ENCODE measurements at places on chromosomes 13 and 19.
A peak's percentile ranks its signal among the peaks of the same experiment; 100 is the strongest.

DNA sequence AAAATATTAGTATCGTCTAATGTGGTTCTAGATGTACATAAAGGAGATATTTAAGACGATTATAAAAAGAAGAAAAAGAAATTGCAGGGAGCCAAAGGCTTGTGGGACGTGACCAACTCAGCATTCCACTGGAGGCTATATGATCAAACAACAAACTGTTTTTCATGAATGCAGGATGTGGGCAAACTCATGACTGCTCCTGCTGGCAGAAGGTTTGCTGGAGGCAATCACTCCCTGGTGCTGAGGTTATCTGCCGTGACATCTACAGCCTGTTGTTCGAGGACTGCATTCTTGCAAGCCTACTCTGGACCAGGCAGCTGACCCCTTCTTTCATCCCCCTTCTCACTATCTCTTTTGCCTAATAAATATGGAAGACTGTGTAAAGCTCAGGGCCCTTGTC lies 518.1 kb downstream of the UQCRFS1 start:
- DNase-seq: no peak

DNA sequence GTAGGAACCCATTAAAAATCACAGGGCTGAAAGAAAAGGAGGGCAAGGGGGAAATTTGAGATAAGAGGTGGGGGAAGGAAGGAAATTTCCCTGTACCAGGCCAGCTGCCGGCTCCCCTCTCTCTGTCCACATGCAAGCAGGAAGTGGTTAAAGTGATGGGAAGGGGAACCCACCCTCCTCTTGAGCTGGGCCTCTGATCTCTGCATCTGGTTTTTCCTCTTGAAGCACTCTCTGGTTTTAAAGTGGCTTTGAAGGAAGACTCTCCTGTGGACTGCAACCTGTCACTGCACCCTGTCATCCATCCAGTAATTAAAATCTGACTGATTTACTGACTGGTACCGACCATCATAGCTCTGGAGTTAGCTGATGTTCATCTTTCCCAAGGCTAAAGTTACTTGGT lies 239.6 kb downstream of the TSHZ3 start:
- no peak for DNase-seq

DNA sequence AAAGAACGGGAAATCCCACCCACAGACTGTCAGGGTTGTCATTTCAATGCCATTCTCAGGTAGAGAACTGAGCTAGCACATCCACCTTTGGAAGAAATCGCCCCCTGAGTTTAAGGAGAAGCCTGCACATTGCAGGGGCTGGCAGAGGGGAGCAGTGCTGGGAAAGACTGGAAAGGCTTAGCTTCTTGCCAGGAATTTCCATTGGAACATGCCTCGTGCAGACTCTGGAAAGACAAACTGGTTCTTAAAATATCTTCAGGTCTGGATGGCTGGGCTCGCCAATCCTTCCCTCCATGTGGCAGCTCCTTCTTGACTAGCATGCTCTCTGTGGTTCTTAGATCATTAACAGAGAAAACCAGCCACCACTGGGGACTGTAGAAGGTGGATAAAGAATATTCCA lies 414.1 kb downstream of the TSHZ3 start:
- DNase-seq: no peak

- no peak for DNase-seq
These were observed 28.1 kb downstream of the MPND start for GRCh38 chr19:4371247-4372164.

GRCh38 chr13:80677227-80677626 lies 336.3 kb upstream of the SPRY2 start:
- no peak for DNase-seq

GRCh38 chr19:4256563-4256962 lies 9.7 kb downstream of the YJU2 start:
- no peak for DNase-seq

- peak; percentile 85 for DNase-seq
These were observed 33.9 kb upstream of the CEACAM21 start for GRCh38 chr19:41541990-41542584.

DNA sequence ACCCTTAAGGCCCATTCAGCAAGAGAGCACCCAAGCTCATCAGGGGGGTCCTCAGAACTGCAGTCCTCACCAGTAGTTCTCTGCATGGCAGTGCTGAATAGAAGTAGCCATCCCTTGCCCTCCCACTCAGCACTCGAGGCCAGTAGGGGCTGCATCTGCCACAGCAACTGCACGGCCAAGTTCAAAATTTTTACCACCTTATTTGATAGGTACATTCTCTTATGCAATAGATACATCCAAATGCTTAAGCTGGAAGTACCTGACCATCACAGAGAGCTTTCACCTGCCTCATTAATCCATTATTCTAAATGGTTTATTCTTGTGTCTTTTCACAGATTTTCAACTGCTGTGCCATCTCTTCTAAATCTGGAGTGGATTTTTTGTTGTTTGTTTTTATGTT lies 1307.4 kb downstream of the SLITRK5 start:
- DNase-seq: no peak

GRCh38 chr13:36778083-36778671 lies 40.8 kb upstream of the RFXAP start:
- DNase-seq: no peak

GRCh38 chr19:48928164-48929025 lies 5.1 kb upstream of the DHDH start:
- DNase-seq: no peak

DNA sequence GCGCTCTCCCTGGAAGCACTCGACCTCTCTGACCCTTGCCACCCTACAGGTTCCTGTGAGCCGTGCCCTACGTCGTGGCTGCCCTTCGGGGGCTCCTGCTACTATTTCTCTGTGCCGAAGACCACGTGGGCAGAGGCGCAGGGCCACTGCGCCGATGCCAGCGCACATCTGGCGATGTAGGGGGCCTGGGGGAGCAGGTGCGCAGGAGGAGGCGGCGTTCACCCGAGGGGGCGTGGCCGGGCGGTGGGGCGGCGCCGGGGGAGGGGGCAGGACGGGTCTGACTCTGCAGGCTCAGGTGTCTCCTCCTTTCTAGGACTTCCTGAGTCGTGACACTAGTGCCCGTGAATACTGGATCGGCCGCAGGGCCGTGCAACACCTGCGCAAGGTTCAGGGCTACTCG lies 26.4 kb downstream of the CLEC4M start:
- DNase-seq: peak; percentile 35

DNA sequence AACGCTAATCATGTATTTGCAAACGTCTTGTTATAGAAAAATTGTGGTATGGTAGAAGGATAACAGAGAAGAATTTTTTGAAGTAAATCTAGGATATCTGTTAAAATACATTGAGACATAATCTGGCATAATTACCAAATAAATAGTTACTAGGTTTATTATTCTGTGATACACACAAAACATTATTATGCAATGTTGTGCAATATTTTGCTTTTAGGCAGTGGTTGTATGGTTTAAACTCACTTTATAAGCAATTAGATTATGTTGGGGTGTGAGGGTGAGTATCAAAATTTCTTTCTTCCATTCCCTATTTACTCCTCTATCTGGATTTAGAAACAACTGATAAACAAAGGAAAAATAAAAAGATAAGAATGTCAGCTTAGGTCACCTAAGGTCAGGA lies 385.6 kb downstream of the SLITRK6 start:
- no peak for DNase-seq

GRCh38 chr19:46181388-46181779 lies 33.3 kb downstream of the IGFL2 start:
- DNase-seq: peak; percentile 28

GRCh38 chr19:2680808-2681207 lies 21.7 kb downstream of the GNG7 start:
- DNase-seq: no peak

DNA sequence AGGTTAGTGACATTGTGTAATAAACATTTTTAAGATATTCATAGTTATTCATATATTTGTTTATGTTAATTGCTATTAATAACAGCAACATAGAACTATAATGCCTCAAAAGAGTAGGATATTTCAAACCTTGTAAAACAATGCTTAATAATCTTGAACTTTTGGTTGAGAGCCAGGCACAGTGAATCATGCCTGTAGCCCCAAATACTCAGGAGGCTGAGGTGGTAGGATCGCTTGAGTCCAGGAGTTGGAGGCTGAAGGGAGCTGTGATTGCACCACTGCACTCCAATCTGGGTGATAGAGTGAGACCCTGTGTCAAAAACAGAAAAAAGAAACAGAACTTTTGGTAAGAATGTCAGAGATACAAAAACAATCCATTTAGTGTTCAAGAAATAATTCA lies 213.9 kb upstream of the SLITRK1 start:
- DNase-seq: no peak

- DNase-seq: no peak
These were observed 86.5 kb downstream of the TNFSF11 start for GRCh38 chr13:42660333-42660965.

DNA sequence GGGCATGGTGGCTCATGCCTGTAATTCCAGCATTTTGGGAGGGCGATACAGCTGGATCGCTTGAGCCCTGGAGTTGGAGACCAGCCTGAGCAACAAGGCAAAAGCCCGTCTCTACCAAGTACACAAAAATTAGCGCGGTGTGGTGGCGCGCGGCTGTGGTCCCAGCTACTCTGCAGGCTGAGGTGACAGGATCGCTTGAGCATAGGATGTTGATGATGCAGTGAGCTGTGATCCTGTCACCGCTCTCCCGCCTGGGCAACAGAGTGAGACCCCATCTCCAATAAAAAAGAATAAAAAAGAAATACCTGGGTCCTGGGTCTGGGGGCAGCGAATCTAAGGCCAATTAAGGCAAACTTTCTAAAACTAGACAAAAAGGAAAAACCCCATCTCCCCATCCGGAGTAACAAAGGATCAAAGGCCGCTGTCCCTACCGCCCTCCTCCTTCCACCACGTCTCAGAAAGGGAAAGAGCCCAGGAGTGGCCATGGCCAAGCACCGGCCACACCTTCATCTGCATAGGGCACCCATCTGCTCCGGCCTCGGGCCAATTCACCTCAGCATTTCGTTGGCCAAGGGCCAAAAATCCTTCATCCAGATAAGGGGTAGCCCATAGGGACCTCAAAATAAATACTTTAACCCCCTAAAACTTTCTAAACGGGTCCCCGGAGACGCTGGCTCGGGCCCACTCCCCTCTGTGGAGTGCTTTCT lies 851 bp downstream of the ZNF320 start:
- DNase-seq: no peak

DNA sequence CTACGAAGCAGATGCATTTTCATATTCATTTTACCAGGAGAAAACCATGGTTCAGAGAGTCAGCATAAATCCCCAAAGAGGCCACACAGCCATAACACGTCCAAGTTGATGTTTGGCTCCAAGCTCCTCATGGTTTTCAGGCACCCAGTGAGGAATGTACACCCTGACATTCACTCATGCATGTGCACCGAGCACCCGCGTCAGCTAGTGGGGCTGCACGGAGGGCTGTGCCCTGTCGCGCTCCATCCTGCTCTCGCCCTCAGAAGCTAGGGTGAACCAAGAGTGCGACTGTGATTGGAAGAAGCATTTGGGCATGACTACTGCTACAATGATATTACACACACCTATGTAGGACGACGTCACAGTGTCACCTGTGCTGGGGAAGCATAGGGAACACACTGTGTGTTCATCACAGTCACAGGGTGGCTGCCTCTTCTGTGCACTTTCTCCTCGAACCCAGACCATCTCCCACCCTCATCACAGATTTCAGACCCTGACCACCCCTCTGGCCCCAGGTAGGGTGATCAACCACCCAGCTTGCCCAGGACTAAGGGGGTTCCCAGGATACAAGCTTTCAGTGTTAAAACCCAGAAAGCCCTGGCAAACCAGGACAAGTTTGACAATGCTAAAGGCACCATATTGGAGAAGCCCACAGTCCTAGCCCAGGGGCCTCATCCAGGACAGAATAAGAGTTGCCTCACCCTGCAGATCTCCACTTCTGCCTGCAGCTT lies 148.6 kb upstream of the ZNF507 start:
- DNase-seq: no peak

GRCh38 chr19:45408830-45409556 lies 2.5 kb downstream of the POLR1G start:
- no peak for DNase-seq

DNA sequence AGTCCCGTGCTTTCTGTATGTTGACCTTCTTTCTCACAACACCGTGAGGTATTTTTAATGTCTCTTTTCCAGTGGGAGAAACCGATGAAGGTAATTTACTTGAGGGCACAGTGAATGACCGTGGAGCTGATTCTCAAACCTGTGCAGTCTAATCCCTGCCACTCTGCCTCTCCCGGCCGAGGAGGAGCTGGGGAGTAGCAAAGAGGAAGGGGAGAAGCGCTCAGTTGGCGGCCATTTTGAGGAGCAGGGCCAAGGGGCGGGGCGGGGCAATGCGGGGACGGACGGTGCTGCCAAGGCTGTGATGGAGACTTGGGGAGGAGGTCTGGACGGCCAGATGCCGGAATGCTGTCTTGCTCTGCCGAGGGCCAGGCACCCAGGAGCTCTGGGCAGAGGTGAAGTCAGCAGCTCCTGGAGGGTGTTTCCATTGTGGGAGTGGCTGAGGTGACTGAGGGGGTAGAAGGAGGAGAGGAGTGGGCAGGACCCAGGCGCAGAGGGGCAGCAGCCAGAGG lies 12.4 kb upstream of the RANBP3 start:
- no peak for DNase-seq

GRCh38 chr13:38693641-38694040 lies 6.8 kb downstream of the FREM2 start:
- DNase-seq: no peak

- DNase-seq: no peak
These were observed 1342.6 kb upstream of the SPRY2 start for GRCh38 chr13:81683521-81683920.

- DNase-seq: no peak
These were observed 105.0 kb downstream of the IER2 start for GRCh38 chr19:13255041-13255718.

DNA sequence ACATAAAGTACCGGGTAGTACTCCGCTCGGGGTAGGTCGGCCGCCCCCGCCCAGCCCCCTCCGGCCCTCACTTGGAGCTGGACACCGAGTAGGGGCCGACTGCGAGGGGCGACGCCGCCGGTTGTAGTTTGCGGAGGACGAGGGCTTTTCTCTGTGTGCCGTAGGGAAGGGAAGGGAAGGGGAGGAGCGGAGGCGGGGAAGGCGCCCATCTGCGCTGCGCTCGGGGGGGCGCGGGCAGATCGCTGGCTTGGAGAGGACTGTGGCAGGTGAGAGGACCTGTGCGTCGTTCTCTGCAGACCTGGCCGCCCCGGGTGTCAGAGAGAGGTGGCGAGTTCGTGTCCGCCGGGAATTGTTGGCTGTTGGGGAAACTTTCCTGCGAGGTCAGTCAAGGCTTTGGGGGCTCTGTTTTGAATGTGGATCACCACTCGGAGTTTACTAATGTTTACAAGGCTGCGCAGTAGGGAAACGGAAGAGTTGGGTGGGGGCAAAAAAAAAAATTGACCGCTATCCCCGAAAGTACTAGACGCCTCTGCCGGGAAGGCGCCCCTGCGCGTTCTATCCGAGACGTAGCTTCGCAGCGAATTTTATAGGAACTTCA lies 1.4 kb downstream of the ING1 start:
- DNase-seq: peak; percentile 65

- DNase-seq: no peak
These were observed 488 bp upstream of the EEF2 start for GRCh38 chr19:3985643-3986259.

DNA sequence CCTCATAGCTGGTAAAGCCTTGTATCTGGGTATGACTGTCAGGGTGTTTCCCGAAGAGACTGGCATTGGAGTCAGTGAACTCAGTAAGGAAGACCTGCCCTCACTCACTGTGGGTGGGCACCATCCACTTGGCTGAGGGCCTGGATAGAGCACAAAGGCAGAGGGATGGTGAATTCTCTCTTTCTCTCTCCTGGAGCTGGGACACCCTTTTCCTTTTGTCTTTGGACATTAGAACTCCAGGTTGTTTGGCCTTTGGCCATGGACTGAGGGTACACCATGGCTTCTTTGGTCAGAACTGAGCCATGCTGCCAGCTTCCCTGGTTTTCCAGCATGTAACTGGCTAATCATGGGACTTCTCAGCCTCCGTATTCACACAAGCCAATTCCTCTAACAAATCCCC lies 4.6 kb upstream of the CEACAM1 start:
- no peak for DNase-seq

Measured in CD8-positive, alpha-beta T cell (primary cell).